ENCODE measurements at places on chromosomes 4 and X. TPM values are rescaled to one million over a fixed set of nuclear protein-coding genes. Genes with fewer than 3 reads are reported as not detected.

NPY2R gene
- 0.09 TPM for total RNA-seq

PABPC4L gene
- total RNA-seq = 3.9 TPM

TLR6 gene
- 5.8 TPM for total RNA-seq

RASL11B gene
- total RNA-seq = 5.6 TPM

CLIC2 gene
- 17.0 TPM for total RNA-seq

HSFX3 gene
- not detected for total RNA-seq

TXK gene
- 2.3 TPM for total RNA-seq

MGAT4D gene
- not detected for total RNA-seq

ATP2B3 gene
- total RNA-seq = 0.19 TPM

TNIP3 gene
- 0.48 TPM for total RNA-seq

CT45A2 gene
- total RNA-seq = not detected

LAGE3 gene
- total RNA-seq = 6.0 TPM

SMARCA5 gene
- 43.3 TPM for total RNA-seq

Measured in aorta (tissue), 5 donors.